ENCODE measurements at places on chromosomes 1 and 21. TPM values are rescaled to one million over a fixed set of nuclear protein-coding genes. Genes with fewer than 3 reads are reported as not detected.

EXO1 gene
- total RNA-seq: 0.62 TPM

OR2G6 gene
- not detected for total RNA-seq

ETNK2 gene
- total RNA-seq: 5.2 TPM

ZBED6 gene
- 12.3 TPM for total RNA-seq

ST6GALNAC3 gene
- 4.5 TPM for total RNA-seq

PRRX1 gene
- total RNA-seq: 35.8 TPM

ARHGEF16 gene
- 0.89 TPM for total RNA-seq

TEX38 gene
- total RNA-seq: not detected

CCDC185 gene
- not detected for total RNA-seq

GJA9 gene
- total RNA-seq: not detected

ANKRD65 gene
- 1.8 TPM for total RNA-seq

NCF2 gene
- 5.7 TPM for total RNA-seq

MLLT11 gene
- 2.9 TPM for total RNA-seq

KCNE1 gene
- total RNA-seq: 4.3 TPM

DNA sequence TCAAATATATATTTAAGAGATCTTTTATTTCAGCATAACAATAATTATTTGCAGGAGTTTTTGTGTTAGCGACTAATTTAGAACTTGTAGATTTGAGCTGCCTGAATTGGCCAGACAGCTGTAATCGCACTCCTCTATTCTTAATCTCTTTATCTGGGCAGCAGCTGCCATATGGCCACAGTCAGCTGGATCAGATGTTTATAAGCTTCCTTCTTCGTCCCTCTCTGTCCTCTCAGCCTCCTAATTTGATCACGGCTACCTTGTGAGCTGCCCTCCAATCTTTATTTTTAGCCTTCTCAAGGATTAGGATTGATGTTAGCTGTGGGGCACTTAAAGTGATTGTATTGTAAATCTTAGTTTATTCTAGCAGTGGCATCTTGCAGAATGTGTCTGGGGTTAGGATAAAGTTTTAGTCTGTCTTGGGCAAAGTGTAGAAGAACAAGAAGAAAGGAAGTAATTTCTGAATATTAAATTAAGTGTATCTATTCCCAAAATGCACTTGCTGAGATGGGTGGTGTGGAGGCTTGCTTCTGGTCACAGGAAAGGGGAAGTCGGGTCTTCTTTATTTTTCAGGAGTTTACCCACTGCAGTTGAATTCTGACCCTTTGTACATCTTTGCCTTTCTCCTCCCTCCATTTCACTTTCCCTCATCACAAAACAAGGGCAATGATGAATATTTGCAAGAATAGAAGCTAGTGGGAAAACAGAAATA, 1.1 kb downstream of the ZBTB18 start:
- DNase-seq: no peak

- DNase-seq: no peak
These were observed 72.5 kb downstream of the KCNT2 start for GRCh38 chr1:196535727-196536126.

GRCh38 chr1:100793659-100794058, 74.1 kb downstream of the VCAM1 start:
- DNase-seq: no peak

DNA sequence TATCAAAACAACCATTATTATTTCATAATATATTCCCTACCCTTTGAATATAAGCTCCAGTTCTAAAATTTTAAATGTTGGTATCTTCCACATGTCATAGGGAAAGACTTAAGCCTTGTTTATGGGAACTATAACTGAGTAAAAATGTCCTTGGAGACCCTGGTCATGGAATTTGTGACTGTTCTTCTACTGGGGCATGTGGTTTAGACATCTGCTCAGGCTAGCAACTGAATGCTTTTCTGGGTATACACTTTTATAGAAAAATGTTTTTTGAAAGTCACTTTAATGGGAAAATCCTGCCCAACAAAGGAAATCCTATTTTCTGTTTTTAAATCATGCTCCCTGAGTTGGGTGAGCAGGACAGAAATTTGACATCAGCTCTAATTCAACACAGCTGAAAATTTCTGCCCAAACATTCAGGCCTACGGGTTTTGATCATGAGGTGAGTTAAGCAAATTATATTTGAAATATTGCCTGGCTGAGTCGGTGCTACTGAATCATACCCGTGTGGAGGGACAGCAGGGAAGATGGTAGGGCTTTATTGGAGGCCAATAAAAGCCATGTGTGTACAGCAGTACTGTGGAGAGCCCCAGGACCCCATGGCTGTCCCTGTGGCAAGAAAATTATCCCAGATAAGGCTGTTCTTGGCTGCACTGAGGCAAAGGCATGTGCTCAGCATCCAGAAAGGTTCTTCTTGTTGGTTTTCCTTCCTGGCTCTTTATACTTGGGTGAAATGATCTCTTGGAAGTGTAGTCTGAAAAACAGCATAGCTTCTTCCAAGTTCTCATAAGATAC, 391.8 kb downstream of the DISC1 start:
- no peak for DNase-seq

- no peak for DNase-seq
These were observed 224.3 kb upstream of the FGGY start for GRCh38 chr1:59072583-59072947.

- no peak for DNase-seq
These were observed 94.1 kb downstream of the CNIH3 start for GRCh38 chr1:224710196-224710595.

- DNase-seq: no peak
These were observed 61.2 kb downstream of the WNT9A start for GRCh38 chr1:227886503-227886961.

GRCh38 chr1:86263101-86263500, 106.5 kb upstream of the COL24A1 start:
- no peak for DNase-seq

DNA sequence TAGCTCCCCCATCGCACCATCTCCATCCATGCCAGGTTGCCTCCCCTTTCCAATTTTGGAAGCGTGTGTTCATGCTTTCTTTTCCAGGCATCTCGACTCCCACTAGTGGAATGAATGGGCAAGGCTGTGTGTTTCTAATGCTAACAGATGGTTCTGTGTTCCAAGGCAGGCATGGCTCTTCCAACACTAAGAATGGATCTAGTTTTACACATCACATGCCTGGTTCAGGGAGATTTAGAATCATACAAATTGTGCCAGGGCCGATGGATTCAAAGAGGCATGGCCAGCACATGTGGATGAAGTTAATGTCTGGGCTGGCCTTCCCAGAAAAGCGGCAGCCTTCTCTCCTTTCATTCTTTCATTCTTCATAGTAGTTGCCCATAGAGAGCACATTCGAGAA, 438.7 kb downstream of the PRDM2 start:
- no peak for DNase-seq

DNA sequence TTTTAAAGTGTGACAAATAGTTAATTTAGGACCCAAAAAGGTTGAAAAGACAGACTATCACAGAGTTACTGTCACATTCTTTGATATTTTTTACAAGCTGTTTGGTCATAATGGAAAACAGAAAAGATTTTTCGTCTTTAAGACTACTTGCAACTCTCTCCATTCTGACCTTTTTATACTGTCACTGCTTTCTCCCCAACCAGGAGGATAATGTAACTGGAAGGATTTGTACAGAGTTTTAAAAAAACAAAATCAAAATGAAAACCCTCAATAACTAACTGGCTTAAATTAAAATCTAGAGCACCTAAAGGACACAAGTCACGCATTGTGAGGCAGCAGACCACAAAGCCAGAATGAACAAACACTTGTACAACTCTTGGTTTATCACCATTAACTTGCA, 257.7 kb downstream of the FAF1 start:
- DNase-seq: no peak

DNA sequence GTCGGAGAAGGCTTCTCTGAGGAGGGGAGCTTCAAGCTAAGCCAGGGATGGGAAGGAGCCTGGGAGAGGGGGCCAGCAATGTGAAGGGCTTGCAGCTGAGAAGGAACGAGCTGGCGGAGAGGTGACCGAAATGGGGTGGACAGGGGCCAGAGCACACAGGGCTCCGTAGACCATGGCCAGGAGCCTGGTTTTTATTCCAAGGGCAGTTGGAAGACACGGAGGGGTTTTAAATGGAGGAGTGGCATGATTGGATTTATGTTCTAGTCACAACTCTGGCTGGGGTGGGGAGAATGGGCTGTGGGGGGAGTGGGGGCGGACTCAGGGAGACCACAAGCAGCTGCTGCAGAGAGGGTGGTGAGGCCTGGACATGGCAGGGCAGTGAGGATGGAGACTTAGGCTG, 5.1 kb upstream of the EPS8L3 start:
- peak; percentile 36 for DNase-seq

- no peak for DNase-seq
These were observed 71.9 kb downstream of the CEP350 start for GRCh38 chr1:180026556-180026955.

GRCh38 chr1:208309771-208310170, 65.6 kb upstream of the PLXNA2 start:
- DNase-seq: no peak

DNA sequence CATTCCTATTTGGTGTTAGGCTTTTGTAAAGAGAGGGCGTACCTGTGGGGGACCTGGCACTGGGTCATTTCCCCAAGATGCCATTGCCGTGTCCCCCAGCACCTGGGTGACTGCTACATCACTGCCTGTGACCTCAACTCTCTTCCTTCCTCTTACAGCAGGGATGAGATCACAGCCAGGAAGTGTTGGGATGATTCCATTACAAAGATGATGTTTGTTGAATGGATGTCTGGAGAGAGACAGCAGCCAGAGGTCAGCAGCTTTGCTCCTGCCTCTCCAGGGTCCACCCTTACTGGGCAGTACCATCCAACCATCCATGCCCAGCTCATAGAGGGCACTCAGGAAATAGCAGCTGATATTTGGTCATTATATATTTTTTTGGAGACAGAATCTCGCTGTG, 35.1 kb downstream of the TMEM51 start:
- DNase-seq: no peak

- no peak for DNase-seq
These were observed 166.1 kb upstream of the ZC3H12A start for GRCh38 chr1:37308031-37308960.

- no peak for DNase-seq
These were observed 23.7 kb downstream of the NMNAT2 start for GRCh38 chr1:183394435-183394834.

DNA sequence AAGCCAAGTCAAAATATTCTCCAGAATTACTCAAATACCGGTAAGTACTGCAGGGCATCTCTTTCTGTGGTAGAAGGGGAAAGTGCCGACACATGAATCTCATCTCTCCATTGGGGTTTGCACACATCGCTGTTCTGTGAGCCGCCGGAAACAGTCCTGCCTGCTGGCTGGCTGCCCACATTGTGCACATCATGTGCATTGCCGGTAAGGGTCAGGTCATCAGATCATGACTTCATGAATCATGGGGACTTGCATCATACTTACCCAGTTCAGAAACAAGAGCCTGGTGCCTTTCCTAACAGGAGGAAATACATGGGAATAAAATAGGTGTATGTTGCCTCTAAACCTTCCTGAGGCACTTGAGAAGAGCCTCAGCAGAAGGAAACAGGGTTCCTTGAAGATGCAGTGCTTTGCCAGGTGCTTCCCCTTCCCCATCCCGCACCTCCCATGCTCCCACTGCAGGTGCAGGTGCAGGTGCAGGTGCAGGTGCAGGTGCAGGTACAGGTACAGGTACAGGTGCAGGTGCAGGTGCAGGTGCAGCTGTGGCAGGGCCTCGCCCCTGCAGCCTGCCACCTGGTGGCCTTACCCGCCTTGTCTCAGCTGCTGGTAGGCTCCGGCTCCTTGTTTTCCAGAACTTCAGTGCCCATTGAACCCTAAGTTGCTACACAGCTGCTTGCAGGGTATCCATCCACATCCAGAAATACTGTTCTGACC, 26.5 kb downstream of the GPR137B start:
- DNase-seq: peak; percentile 78

- no peak for DNase-seq
These were observed 34.2 kb downstream of the IGFN1 start for GRCh38 chr1:201224666-201225370.

DNA sequence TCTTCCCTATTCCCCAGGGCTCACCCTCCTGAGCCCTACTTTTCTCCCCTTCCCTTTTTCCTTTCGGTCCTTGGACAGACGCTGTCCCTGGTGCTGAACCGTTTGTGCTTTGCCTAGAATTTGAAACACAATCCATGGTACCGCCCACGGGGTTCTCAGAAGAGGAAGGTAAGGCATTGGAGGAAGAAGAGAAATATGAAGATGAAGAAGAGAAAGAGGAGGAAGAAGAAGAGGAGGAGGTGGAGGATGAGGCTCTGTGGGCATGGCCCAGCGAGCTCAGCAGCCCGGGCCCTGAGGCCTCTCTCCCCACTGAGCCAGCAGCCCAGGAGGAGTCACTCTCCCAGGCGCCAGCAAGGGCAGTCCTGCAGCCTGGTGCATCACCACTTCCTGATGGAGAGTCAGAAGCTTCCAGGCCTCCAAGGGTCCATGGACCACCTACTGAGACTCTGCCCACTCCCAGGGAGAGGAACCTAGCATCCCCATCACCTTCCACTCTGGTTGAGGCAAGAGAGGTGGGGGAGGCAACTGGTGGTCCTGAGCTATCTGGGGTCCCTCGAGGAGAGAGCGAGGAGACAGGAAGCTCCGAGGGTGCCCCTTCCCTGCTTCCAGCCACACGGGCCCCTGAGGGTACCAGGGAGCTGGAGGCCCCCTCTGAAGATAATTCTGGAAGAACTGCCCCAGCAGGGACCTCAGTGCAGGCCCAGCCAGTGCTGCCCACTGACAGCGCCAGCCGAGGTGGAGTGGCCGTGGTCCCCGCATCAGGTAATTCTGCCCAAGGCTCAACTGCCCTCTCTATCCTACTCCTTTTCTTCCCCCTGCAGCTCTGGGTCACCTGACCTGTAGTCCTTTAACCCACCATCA, 10.4 kb downstream of the BCAN start:
- no peak for DNase-seq

Measured in Right ventricle myocardium superior (tissue), 1 donor.